ENCODE measurements at places on chromosomes 7 and 10.

DNA sequence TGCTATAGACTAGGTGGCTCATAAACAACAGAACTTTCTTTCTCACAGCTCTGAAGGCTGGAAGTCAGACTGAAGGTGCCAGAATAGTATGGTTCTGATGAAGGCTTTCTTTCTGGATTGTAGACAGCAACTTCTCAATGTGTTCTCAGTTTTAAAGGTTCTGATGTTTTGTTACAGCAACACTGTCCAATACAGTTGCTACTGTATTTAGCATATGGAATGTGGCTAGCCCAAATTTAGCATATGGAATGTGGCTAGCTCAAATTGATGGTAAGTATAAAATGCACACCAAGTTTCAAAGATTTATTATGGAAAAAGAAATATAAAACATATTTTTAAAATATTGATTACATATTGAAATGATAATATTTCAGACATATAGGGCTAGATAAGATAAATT lies 145.3 kb downstream of the MBL2 start:
- no peak for DNase-seq

GRCh38 chr10:130894471-130894870 lies 417.1 kb downstream of the TCERG1L start:
- DNase-seq = peak; percentile 26

- DNase-seq = no peak
Measured at GRCh38 chr10:58352956-58353610, 18.3 kb downstream of the UBE2D1 start.

GRCh38 chr10:37495415-37495814 lies 362.0 kb downstream of the ZNF248 start:
- no peak for DNase-seq

DNA sequence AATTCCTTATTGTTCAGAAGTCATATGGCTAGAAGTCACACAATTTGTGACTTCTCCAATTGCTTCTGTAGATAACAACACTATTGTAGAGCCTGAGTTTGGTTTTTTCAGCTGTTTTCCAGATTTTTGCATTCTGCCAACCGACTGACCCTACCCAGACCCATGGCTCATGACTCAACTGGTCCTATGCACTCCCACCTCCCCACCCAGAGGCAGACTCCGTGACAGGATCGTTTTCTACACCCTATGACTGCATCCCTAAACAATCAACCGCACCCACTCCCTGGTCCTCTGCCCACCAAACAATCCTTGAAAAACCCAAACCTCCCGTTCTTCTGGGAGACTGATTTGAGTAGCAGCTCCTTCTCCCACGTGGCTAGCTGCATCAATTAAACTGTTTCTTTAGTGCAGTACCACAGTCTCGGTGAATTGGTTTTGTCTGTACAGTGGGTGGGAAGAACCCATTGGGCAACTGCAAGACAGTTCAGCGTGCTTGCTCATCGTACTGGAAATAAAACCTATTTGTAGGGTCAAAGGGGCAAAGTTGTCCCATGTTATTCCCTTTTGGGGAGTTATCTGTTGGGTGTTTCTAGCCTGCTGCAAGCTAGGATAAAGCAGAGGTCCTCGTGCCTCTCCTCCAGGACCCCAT lies 150.3 kb upstream of the FAM20C start:
- DNase-seq = no peak

GRCh38 chr10:2714597-2714996 lies 352.8 kb upstream of the PFKP start:
- DNase-seq = no peak

DNA sequence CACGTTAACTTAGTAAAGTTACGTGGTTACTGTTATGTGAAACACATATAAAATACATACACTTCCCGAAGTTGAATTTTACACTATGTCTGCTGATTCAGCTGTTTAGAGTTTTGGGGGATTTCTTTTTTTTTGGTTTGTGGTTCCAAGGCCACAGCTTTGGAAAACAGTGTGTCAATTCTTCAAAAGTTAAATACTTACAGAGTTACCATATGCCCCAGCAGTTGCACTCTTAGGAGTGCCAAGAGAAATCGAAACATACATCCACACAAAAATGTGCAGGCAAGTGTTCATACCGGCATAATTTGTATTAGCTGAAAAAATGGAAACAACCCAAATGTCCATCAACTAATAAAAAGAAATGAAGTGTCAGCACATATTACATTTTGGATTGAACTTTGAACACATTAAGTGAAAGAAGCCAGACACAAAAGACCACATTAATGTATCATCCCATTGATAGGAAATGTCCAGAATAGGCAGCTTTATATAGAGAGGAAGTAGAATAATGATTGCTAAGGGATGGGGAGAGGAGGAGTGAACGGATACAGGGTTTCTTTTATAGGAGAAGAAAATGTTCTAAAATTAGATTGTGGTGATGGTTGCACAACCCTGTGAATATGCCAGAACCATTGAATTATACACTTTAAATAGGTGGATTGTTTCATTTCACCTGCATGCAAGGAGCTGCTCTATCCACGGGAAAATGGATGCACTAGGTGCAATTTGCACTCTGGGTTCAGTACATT lies 17.6 kb downstream of the APBB1IP start:
- DNase-seq = no peak

DNA sequence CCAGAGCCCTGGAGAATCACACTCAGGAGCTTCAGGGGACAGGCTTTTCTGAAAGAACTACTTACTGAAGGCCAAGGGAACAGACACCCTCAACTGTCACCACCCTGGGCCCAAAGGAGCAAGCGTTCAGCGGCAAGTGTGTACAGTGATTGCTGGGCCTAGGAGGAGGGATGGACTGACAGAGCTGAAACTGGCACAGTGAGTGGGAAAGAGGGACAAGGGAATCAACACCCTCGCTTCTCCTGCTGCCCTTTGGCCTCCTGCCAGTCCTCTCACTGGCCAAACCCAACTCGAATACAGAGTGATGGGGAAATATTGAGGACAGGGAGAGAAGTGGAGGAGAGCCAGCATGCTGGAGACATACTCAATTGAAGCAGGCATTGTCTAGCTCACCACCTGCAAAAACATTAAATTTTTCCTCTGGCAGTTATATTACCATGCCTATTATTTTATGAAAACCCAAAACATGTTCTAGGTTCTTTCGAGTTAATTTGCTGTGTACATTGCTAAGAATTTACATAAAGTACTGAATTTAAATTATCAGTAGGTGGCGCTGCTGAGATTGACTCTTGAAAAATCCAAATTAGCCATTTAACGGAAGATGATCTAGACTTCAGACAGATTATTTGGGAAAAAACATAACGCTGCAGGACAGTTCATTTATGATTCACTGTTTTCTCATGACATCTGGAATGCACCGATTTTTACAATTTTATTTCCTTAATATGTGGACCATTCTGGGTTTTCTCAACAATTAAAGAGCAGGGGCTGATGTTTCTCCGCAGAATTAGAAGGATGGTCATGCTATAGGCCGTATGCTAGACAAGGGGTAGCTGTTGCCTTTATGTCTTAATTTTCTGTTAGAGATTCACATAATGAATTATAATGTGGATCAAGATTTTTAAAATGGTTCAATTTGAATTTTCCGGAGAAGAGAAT lies 14.7 kb upstream of the TMEM236 start:
- DNase-seq = no peak

- no peak for DNase-seq
Measured at GRCh38 chr10:114220281-114220680, 18.8 kb upstream of the VWA2 start.

DNA sequence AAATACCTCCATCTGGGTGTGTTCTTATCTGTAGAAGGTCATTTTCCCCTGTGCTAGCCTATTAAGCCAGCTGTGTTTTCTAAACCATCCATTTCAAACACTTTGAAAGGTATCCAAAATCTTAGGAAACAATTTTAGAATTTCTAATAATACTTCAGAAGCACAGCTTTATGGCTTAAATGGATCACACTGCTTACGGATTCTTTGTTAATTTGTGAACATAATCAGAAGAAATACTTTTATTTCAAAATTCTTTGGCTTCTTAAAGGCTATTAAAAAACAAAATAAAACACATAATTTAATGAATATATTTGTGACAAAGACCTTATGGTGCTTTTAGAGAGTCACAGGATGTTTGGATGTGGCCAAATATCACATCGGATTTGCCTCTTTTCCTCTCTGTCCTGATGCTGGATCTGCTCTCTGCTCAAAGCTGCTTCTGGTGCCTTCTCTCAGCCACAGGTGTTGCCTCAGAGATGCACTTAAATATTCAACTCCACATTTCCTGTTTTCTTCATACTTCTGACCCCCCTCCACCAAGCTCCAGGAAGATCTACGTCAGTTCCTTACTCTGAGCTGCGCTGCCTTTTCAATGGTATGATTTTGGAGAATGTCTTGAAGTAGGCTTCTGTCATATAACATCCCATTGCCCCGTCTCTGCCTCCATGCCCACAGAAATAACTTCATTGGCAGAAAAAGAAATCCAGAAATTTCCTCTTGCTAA lies 230.6 kb downstream of the MLLT10 start:
- DNase-seq = no peak

DNA sequence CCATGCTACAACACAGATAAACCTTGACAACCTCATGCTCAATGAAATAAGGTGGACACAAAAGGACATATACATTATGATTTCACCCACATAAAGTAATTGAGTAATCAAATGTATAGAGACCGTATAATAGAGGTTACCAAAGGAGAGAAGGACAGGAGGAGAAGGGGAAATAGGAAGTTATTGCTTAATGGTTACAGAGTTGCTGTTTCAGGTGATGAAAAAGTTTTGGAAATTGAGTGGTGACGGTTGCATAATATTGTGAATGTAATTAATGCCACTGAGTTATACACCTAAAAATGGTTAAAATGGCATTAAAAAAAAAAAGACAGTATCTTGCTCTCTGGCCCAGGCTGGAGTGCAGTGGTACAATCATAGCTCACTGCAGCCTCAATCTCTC lies 1.5 kb upstream of the OGDH start:
- no peak for DNase-seq

DNA sequence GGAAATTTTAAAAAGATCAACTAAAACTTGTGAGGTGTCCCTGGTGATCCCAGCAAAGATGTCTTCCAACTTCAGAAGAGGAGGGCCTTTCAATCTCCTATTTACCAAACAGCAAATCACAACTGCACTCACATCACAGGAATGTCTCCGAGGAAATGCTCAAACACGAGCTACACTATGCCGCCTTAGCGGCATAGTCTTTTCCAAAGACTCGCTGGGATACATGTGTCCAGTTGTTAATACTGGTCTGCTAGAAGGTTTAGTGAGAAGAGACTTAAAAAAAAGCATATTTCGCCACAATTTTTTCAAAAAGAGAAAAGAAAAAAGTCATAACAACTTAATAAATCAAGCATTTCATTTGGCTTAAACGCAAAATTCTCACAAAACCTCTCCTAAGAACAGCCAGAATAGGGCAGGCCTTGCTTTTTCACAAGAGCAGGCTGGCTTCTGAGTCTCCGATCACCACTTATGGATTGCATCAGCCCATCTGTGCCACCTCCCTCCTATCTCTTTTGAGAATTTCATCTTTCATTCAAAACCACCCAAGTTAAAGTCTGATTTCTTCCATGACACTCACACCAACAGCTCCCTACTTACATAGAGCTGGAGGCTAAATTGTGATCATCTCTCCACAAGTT lies 66.1 kb downstream of the GNA12 start:
- DNase-seq = no peak

- no peak for DNase-seq
Measured at GRCh38 chr10:63866747-63867140, 345.5 kb downstream of the REEP3 start.

- peak; percentile 45 for DNase-seq
Measured at GRCh38 chr7:44311561-44312495, 13.6 kb downstream of the CAMK2B start.

DNA sequence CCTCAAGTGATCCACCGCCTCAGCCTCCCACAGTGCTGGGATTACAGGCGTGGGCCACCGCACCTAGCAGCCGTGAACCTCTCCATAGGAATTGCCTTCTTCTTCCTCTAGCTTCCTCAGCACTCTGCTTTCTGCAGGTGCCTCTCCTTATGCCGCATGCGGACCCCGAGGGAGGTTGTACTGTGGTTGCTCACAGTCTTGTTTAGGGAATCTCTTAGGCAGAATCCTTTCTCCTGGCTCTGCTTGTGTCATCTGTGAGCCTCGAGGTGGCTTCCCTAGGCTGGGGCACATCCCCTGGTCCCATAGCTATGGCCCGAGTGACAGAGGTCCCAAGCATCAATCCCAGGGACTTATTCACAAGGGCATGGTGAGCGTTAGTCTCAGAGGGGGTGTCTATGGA lies 33.2 kb upstream of the GIMAP8 start:
- DNase-seq = peak; percentile 34

DNA sequence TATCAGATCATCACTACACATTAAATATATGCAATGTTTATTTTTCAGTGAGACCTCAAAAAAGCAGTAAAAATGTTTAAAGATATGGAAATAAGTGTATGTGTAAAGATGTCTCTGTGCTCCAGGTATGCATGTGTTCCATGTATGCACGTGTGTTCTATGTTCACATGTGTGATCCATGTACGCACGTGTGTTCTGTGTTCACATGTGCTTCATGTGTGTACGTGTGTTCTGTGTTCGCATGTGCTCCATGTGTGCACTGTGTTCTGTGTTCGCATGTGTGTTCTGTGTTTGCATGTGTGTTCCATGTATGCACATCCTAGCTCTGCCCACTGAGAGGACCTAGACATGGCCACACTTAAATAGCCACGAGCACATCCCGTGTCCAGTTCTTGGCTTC lies 15.6 kb upstream of the PDIA4 start:
- DNase-seq = no peak

Measured in islet precursor cell (in vitro differentiated cells).